GM23248 (cell line): ENCODE measurements at places on chromosomes 16 and 17. TPM values are rescaled to one million over a fixed set of nuclear protein-coding genes. Genes with fewer than 3 reads are reported as not detected.

The KRT28 gene
- polyA plus RNA-seq: not detected in 2 replicates

The CBLN1 gene
- not detected in 2 replicates for polyA plus RNA-seq

The ZNF267 gene
- polyA plus RNA-seq: 3.5 and 5.9 TPM in 2 replicates

The MYOCD gene
- polyA plus RNA-seq: 0.09 TPM in 1 of 2 replicates, not detected in the other

The CSH2 gene
- polyA plus RNA-seq: not detected in 2 replicates

The PIRT gene
- not detected in 2 replicates for polyA plus RNA-seq

The CMIP gene
- polyA plus RNA-seq: 1.3 and 1.5 TPM in 2 replicates

The ARHGAP44 gene
- 0.33 and 0.57 TPM in 2 replicates for polyA plus RNA-seq

The EVPL gene
- polyA plus RNA-seq: not detected in 2 replicates

The BEAN1 gene
- 0.50 and 0.89 TPM in 2 replicates for polyA plus RNA-seq

The TBC1D3C gene
- not detected in 2 replicates for polyA plus RNA-seq

The DPEP1 gene
- polyA plus RNA-seq: not detected in 2 replicates

The KRT9 gene
- polyA plus RNA-seq: not detected in 2 replicates
